Cardiac septum (tissue), 1 donor: ENCODE measurements at places on chromosomes 1 and 21. TPM values are rescaled to one million over a fixed set of nuclear protein-coding genes. Genes with fewer than 3 reads are reported as not detected.

Gene ATAD3C
- 0.51 TPM for total RNA-seq

DNA sequence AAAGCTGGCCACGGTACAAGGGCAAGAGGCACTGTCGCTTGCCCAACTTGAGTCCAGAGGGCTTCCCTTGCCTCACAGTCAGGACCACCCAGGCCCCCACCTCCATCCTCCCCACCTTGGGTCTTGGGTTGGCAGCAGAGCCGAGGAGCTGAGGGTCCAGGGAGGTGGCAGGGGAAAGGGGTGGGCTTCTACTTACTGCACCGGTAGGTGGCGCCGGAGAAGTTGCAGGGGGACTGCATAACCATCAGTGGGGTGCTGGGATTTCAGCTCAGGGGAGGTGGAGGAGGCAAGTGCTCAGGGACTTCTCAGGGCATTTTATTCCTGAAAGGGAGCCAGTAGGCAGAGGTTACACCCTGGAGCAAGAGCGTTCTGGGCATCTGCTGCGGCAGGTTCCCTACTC is 44.0 kb downstream of the TRIM62 start:
- no peak for DNase-seq

- no peak for DNase-seq
Measured at GRCh38 chr1:25111706-25112105, 120.6 kb downstream of the SYF2 start.

Gene TMOD4
- not detected for total RNA-seq

Gene NRAS
- 11.2 TPM for total RNA-seq

- DNase-seq = no peak
Measured at GRCh38 chr1:178010674-178011464, 41.0 kb upstream of the SEC16B start.

DNA sequence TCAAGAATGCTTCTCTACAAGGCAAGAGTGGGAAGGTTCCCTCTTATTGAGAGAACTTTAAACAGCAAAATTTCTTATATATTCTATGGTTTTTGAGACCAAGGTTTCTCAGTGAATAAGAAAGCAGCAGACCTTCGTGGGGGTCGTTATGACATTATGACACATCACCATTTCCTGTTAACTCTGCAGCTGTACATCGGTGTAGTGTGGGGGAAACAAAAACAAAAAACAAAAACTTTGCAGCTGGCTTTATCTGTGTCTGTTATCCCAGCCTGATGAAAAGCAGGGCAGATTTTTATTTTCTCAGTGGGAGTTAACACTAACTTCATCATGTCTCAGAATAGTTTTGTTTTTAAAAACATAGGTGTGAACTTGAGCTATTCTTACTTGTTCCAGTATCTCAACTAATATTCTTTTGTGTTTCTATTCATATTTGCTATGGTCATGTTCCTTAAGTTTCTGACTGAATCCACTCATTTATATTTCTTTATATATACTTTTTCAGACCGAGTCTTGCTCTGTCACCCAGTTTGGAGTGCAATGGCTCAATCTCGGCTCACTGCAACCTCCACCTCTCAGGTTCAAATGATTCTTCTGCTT is 2.1 kb downstream of the SDE2 start:
- DNase-seq = no peak

DNA sequence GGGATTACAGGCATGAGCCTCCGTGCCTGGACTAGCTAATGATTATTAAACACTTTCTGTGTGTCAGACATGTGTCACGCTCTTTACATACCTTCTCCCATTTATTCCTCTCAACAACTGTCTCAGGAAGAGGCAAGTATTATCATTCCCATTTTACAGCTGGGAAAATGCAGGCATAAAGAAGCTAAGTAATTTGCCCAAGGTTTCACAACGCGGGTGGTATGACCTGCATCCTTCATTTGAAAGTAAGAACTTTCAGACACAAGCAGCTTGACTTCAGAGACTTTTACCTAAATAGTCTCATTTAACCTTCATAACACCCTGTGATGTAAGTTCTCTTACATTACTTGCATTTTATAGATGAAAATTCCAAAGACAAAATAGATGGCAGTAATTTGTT is 1.0 kb upstream of the ZSCAN20 start:
- no peak for DNase-seq

GRCh38 chr1:185328255-185328654 is 11.2 kb upstream of the IVNS1ABP start:
- DNase-seq = peak; percentile 77

Gene OR2T35
- total RNA-seq = not detected

DNA sequence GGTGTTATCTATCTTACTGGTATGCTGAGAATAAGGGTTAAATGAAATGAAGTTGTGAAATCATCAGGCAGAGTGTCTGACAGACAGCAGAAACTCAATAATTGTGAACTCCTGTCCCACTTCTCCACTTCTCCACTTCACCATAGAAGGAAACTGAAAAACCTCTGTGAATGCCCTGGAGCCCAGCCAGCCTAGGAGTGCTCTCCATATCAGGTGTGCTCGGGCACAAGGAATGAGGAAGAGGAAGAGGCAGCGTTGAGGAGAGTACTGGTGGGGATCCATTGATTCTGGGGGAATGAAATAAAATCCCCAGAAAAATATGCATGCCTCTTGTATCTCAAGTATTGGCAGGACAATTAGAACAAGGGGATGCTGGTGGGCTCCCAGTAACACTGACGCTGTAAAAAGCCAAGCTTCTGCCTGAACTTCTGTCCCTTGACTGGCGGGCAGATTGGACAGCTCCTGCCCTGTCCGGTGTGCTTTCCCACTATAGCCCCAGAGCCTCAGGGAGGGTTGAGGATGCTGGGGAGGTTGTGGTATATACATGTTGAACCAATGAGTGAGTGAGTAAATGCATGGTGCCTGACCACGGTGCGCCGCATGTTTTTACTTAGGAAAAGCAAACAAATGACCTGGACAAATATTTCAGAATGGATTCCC is 47.7 kb downstream of the NMNAT2 start:
- DNase-seq = no peak

Gene ARHGAP30
- 2.6 TPM for total RNA-seq
